Parietal lobe (tissue), 2 donors: ENCODE measurements at places on chromosomes 2 and 18. TPM values are rescaled to one million over a fixed set of nuclear protein-coding genes. Genes with fewer than 3 reads are reported as not detected.

Gene POTEI
- 0.31 TPM for total RNA-seq

Gene TMEFF2
- 36.0 TPM for total RNA-seq

Gene HOXD8
- not detected for total RNA-seq

Gene ALLC
- not detected for total RNA-seq

Gene TOGARAM2
- under 0.01 TPM for total RNA-seq

Gene MAP3K19
- total RNA-seq = 1.6 TPM

Gene COL6A3
- 2.8 TPM for total RNA-seq

Gene CTAGE1
- total RNA-seq = not detected

Gene ALPP
- not detected for total RNA-seq

Gene RNU2-63P
- not detected for total RNA-seq

Gene KIAA2012
- total RNA-seq = 1.9 TPM

Gene LIMS1
- total RNA-seq = 20.7 TPM

Gene TUBA4A
- total RNA-seq = 0.94 TPM

Gene PDE1A
- total RNA-seq = 51.0 TPM

Gene RNPEPL1
- total RNA-seq = 10.6 TPM

Gene PPM1B
- 81.1 TPM for total RNA-seq

Gene STEAP3
- total RNA-seq = not detected

Gene TACR1
- 0.94 TPM for total RNA-seq
